NCI-H1694 (cell line): ENCODE measurements at places on chromosomes 1 and 21.

GRCh38 chr1:65881067-65881594 lies 88.4 kb downstream of the PDE4B start:
- no peak for DNase-seq

- no peak for DNase-seq
Observed at GRCh38 chr1:8218351-8219092, 99.4 kb upstream of the SLC45A1 start.

DNA sequence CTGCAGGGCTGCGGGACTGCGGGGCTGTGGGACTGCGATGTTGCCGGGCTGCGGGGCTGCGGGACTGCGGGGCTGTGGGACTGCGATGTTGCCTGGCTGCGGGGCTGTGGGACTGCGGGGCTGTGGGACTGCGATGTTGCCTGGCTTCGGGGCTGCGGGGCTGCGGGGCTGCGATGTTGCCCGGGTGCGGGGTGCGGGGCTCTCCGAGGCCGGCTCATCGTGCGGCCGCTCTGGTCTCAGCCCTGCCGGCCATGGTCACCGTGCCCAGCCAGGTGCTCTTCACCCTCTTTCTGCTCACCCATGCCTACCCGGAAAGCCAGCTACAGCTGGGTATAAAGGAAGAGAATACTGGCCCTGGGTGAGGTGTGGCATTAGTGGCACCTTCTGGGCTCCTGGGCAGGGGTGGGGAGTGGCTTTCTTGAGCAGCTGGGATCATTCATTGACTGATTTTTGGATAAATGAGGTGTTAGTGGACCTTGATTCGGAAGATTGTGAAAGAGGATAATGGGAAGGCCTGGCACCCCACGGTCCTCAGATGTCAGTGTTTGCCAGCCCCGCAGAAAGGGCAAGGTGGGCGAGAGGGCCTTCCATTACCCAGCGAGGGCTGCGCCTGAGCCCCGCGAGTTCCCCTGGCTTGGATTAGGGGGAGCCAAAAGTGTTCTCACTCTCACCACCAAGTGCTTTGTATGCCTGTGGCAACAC lies 36.3 kb downstream of the COQ8A start:
- DNase-seq, result no peak

- no peak for DNase-seq
Observed at GRCh38 chr1:90864681-90865080, 147.6 kb upstream of the BARHL2 start.

DNA sequence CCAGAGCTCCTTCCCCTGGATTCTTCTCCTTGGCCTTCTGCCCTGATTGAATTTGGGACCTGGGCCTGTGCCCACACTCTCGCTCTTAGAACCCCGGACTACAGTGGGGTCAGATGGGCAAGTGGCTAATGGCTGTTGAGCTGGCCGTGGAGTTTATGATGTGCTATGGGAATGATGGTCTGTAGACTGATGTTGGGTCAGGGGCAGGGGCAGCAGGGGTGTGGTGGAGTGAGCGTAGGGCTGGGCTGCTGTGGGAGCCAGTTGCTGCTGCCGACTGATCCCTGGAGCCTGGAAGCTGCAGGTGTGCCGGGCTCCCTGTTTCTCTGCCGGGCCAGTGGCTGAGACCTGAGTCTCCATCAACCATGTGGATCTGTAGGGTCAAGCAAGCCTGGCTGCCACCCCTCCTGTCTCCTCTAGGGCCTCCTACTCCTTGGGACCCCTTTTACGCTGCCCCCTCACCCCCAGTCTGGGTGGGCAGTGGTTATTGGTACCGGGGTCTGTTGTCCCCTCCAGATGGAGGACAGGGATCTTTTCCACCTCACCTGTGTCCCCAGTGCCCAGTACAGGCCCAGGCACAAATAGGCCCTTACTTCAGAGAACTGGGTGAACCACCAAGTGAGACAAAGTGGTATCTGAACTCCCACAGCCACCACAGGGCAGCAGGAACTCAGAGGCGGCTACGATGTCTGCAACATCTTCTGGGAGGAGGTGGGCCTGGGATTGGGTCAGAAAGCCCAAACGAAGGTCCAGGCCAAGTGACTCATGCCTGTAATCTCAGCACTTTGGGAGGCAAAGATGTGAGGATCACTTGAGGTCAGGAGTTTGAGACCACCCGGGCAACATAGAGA lies 5.1 kb downstream of the PODN start:
- no peak for DNase-seq

- DNase-seq, result no peak
Observed at GRCh38 chr1:212669102-212669501, 30.5 kb downstream of the BATF3 start.
